NCI-H1930 (cell line): ENCODE measurements at places on chromosomes 1 and 21.

- no peak for DNase-seq
Measured at GRCh38 chr1:48820491-48820890, 43.8 kb upstream of the BEND5 start.

DNA sequence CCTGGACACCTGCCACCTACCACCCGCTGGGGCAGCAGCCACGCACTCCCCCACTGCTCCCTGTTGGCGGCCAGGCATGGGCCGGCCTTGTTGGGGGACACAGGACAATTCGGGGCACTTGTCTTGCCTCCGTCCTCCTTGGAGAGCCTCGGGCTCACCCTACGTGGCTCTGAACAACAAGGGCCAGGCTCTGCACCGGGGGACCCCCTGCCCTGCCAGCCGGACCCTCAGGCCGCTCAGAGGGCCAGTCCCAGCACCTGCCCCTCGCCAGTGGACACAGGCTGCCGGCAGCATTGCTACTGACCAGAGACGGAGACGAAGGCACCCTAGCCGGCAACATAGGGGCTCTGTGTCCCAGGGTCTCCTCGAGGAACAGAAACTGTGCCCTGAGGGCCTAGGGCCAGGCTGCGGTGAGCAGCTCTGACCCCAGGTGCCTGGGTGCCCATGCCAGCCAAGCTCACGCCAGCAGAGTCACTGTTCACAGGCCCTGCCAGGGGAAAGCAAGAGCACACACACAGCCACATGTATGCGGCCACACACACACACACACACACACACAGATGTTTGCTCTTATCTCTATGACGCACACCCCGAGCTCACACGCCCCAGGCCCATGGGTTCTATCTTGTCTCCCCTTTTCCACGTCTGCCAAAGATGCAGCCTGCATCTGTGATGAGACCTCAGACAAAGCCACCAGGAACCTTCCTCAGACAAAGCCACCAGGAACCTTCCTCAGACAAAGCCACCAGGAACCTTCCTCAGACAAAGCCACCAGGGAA, 45.9 kb downstream of the MORN1 start:
- DNase-seq: no peak

DNA sequence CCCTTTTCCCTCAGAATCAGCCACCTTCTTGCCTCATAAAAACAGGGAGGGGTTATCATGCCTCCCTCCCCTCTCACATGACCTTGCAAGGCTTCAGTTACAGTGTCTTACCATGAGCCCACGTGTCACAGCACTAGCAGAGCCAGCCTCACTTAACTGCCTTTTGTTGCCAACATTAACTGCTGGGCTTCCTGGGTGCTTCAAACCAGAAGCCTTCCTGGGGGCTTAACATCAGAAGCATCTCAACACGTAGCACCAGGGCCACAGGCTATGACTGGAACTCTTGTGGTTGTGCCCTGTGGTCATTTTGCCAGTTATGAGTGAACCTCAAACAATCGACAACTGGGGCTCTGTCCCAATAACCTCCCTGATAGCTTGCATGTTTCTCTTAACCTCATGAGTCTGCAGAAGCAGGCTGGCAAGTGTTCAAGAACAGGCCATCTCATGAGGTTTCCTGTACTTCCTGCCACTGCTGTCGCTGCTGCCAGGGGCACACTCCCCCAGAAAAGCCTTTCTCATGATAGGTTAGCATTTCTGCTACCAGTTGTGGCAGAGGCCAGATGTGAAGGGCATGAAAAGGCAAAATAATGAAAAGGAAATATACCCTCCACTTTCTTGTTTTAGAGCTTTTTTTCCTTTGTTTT, 132.2 kb downstream of the GLUL start:
- DNase-seq: no peak

GRCh38 chr1:29309621-29310020, 73.3 kb downstream of the PTPRU start:
- DNase-seq: no peak

DNA sequence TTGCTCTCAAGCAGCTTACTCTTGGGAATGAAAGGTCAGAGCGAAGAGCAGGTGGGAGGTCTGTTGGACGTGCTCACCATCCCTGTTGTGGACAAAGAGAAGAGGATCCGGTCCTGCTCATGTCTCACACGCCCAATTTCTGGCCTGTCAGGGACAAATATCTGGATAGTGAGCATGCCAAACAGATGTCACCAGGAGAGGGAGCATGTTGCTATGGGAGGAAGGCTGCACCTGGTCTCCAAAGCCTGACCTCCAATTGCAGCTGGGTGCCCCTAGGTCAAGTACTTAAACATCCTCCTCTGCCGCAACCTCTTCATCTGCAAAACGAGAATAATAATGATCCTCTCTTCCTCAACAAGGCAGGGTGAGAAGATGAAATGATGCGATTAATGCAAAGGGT, 53.4 kb downstream of the DMRTA2 start:
- DNase-seq: no peak

- DNase-seq: no peak
Measured at GRCh38 chr1:39167632-39168209, 36.8 kb upstream of the MACF1 start.

DNA sequence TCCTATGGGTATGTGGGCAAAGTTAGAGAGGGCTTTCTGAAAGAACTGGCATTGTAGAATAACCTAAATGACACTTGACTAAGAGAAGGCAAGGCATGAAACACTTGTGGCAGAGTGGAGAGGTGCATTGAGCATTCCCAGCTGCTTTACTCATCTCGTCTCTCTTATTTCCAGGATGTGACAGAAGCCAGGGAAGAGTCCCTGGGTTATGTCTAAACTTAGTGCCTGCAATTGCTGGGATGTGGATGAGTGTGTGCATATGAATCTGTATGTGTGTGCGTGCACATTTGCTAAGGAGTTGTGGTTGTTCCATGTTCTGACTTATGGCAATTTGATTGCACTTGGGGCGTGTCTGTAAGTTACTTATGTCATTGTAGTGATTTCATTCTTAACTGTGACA, 1326.5 kb upstream of the B3GALT2 start:
- DNase-seq: no peak

GRCh38 chr21:41045534-41046268, 122.3 kb upstream of the BACE2 start:
- peak; percentile 59 for DNase-seq

DNA sequence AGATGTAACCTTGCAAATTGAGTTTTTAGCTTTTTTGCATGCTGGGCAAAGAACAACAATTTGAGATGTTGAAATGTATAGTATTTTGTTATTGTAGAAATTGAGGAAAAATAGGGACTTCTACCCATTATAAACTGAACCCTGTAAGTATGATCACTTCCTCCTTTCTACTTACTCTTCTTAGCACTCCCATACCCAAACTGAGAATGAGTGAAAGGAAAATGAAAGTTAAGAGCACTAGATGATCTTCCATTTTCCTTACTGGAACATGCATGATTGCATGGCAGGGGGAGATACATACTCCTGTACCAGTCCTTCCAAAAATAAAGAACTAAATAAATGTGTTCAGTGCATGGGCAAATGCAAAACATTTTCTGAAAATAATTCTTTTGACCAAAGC, 107.4 kb upstream of the KIAA1614 start:
- DNase-seq: no peak

- no peak for DNase-seq
Measured at GRCh38 chr21:17819877-17820229, 697 bp upstream of the C21orf91 start.

- DNase-seq: no peak
Measured at GRCh38 chr1:202858331-202858730, 30.6 kb downstream of the RABIF start.

- DNase-seq: no peak
Measured at GRCh38 chr1:206000641-206001339, 2.4 kb downstream of the RAB7B start.

DNA sequence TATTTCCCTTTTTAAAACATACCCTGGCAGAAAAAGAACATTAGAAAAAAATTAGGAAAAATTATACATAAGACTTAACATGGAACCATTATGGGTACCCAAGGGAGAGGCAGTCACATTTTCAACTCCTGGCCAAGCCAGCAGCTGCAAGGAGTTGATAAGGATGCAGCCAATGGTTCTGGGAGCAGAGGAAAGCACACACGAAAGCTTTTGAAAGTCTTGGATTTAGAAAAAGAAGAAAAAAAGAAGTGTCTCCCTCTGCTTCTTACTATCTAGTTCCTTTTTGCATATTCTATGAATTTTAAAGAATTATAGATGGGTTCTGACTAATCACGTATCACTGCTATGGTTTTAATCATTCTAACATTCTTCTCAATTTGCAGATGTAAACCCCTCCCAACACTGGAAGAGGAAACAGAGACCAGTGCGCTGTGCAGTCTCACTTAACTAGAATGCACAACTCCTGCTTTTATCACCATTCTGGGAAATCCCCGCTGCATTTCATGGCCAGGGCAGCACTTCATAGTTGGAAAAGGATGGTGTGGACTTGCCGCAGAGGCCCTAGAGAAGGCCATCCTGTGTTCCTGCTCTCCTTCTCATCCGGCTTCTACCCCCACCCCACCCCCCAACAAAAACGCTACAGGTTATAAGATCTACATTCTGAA, 2.7 kb upstream of the CD58 start:
- DNase-seq: no peak

DNA sequence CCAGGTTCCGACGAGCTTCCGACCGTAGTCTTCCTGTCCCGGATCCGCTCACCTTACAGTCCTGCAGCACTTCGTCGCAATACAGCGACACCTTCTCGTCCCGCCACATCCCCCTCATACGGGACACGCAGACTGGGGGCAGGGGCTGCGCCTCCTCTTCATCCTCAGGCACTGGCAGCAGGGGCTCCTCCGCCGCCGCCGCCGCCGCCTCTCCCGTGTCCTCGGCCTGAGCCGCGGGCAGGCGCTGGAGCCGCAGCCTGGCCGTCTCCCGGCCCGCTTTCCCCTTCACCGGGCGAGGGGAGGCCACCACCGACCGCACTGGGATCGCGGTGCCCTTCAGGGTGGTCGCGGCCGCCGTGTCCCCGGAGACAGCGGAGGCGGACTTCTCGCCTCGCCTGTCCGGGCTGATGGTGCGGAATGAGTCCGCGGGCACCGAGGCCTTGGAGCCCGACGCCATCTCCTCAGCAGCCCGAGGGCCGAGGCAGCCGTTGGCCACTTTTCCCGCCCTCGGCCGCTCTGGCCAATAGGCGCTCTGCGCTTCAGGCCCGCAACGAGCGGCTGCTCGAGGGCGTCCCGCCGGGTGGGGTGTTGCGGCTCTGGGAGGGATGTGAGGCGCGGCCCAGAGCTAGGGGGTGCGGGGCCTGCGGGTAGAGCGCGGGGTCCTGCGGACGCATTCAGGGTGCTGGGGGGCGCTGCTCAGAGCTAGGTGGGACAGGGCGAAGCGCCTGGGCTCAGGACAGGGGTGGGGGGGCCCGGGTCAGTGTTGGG, at the start of gene SHCBP1L:
SHCBP1L (minus strand) TSS at position 490 of the 768 bp plus-strand sequence; CDS start at position 457, 33 bp downstream.
- no peak for DNase-seq

- no peak for DNase-seq
Measured at GRCh38 chr1:19786988-19787423, 12.7 kb downstream of the TMCO4 start.

DNA sequence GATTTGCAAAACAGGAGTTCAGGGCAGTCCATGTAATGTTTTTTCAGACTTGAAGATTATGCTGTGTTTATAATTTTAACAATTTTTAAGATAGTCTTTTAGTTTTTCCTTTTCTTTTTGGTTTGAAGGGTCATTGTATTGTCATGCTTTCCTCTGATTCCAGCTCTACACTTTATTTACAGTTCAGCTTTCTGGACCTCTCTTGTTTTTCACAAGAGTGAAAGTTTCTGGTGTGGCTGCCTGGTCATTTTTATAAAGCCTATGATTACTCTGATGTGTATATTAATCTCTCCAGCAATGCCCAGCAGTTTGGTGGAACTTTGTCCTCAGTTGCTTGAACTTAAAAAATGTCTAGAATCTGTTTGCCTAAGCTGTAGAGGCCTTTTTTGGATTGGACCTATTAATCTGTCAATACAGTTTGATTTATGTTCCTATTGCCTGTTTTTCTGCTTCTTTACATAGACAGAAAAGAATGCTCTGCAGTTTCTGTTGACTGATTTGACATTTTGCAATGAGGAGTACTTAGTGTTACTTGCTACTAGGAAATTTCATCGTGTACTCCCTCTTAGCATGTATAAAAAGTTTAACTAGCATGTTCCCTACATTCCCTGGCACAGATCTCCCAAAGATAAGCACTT, 52.2 kb downstream of the XCL2 start:
- DNase-seq: no peak

DNA sequence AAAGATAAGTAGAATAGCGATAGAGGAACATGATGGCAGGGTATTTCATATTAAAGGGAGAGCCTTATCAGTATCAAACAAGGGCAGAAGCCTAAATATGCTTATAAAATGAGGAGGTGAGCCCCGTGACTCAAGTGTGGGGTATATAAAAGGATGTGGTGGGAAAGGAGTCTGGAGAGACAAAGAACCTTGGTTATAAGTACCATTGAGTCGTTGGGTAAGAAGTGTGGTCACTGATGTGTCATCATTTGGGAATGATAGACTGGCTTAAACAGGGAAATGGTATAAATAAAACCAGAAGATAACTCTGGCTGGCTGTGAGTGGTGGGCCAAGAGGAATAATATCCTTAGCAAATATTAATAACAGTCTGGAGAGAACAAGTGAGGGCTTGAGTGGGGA, 10.9 kb upstream of the CD5L start:
- no peak for DNase-seq

DNA sequence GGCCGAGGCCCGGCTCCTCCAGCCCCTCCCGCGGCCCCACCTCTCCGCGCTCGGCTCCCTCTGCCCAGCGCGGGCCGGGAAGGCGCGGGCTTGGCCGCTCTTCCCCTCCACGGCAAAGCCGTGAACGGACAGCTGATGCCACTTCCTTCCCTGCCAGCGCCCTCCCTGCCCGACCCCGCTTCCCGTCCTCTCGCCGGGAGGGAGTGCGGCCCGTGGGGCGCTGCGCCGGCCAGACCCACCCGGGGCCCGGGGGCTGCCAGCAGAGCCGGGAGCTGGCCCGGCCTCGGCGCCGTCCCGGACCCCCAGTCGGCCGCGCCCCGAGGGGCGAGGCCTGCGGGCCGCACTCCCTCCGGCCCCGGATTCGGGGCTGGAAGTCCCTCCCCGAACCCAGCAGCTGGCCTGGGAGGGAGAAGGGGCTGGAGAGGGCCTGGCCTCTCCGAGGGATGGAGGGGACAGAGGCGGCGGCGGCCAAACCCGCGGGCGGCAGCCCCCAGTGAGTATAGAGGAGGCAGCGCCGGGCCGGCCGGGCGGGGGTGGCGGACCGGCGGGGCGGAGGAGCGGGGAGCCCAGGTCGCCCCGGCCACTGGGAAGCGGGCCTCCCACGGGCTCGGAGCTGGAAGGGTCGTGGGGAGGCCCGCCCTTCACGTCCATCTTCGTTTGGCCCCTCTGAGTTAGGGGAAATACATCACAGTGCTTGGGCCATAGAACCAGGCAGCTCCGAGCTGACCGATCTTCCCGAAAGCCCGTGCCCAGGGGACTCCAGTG, at the start of gene KIAA1614:
KIAA1614 (plus strand) TSS at position 97 of the 765 bp plus-strand sequence; CDS start at position 444, 347 bp downstream.
- DNase-seq: no peak
